Activated CD4-positive, alpha-beta T cell treated with anti-CD3 and anti-CD28 coated beads, Interleukin-10, Interleukin-2, amounts not matched to agents 100 ng/mL and 50 ng/mL, durations not matched to agents 16 hours and 8 hours (primary cell): ENCODE measurements at places on chromosomes 2 and 18.

- no peak for DNase-seq
These were observed 198.1 kb upstream of the SH3BP4 start for GRCh38 chr2:234753701-234754100.

DNA sequence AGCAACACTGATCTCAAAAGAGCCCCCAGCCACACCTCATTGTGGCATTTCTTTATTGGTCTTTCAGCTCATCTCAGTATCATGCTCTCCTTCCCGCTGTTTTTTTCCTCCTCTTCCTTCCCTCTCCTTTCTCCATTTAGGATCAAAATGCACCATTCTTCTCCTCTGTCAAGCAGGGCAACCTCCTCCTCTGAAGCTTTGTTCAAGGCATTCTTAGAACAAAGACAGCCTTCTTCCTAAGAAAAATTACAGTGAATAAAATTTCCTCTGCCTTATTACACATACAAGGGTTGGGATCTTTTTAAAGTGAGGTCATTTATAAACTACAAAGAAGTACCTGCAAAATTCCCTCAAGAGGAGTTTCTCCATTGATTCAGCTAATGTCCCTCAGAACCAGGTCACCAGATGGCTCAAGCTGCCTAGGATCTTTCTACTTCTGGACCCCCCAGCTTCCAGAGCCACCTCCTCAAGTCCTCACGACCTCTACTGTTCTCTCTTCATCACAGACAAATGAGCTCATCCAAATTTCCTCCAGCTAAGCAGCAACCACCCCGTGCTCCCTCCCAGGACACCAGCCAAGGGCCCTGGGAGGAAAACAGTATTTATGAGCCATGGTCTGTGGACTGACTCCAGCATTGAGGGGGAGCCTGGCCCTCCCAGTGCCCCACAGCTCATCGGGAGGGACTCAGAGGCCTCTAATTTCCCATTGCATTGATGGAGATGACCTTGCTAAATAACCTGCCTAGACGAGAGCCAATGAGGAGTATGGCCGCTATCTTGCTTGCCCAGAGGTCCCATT is 18.0 kb downstream of the SFXN5 start:
- no peak for DNase-seq

DNA sequence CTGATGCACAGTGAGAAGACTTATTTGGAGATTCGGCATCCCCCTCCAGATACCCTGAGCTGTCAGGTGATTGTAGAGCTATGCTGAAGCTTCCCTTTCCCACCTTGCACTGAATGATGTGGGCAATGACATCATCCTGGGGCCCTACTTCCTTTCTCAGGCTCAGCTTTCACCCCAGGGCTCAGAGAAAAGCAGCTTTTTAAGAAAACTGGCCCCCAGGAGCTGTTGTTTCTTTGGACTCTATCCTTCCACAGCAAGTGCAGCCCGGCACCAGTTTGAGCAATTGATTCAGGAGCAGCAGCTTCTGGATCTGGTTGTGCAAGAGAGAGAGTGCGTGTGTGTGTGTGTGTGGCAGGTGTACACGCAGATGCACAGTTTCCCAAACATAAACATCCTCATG is 251.3 kb downstream of the ANAPC1 start:
- peak; percentile 70 for DNase-seq

GRCh38 chr18:42271647-42272414 is 316.8 kb downstream of the PIK3C3 start:
- no peak for DNase-seq
